ENCODE measurements at places on chromosomes 5 and 9.

- DNase-seq, result peak; percentile 16
Observed at GRCh38 chr9:35828716-35829083, at the start of gene FAM221B. Gene FAM221B, minus strand, starts transcription at chr9:35828732. Its CDS starts 2,571 bp downstream, at chr9:35826161.

DNA sequence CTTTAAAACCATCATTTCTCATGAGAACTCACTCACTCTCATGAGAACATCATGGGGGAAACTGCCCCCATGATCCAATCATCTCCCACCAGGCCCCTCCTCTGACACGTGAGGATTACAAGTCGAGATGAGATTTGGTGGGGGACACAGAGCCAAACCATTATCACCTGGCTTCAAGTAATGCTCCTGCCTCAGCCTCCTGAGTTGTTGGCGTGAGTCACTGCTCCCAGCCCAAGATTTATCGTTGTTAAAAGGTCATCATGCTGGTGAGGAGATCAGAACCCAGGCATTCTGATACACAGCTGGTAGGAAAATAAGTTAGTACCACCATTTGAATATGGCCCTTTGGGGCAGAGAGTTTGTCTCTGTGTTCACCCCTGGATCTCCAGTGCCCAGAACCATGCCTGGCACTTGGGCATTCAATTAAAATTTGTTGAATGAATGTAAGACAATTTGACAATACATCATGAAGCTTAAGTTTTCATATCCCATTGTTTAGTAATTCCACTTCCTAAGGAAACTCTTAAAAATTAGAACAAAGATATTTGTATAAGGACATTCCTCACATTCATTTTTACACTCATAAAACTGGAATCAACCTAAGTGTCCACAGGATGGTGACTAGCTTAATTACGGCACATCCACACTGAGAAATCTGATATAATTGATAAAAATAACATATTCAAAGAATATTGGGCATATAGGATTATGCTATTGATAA is 58.0 kb upstream of the COL15A1 start:
- DNase-seq, result no peak

GRCh38 chr5:143870871-143871632 is 59.1 kb downstream of the HMHB1 start:
- no peak for DNase-seq

DNA sequence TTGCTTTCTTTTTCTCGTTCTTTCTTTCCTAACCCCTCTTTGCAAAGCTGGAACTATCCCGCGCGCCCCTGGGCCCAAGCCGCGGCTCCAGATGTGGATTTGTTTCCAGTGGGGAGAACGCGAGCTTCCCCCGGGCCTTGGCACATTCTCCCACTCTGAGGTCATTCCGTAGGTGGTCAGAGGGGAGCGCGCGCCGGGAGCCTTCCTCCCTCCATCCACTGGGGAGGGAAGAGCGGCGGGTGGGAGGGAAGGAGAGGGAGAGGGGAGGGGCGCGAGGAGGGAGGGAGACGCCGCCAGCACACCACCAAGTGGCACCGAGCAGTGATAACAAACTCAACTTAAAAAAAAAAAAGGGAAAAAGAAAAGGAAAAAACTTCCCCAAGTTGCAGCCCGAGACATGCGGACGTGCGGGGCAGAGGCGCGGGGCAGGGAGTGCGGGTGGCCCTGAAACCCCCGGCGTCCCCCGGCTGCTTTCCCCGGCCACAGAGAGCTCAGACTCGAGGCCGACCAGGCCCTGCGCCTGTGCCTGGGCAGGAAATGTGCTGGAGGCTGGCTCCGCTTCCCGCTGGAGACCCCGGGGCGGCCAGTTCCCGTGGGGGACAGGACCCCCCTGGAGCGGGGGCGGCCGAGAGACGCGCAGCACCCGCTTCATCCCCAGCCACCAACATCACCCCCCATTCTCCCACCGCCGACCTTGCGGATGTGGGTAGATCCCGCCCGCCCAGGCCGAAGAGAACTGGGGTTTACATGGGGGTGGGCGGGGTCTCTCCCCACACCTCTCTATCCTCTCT is 3.1 kb downstream of the IER5L start:
- DNase-seq, result peak; percentile 18

DNA sequence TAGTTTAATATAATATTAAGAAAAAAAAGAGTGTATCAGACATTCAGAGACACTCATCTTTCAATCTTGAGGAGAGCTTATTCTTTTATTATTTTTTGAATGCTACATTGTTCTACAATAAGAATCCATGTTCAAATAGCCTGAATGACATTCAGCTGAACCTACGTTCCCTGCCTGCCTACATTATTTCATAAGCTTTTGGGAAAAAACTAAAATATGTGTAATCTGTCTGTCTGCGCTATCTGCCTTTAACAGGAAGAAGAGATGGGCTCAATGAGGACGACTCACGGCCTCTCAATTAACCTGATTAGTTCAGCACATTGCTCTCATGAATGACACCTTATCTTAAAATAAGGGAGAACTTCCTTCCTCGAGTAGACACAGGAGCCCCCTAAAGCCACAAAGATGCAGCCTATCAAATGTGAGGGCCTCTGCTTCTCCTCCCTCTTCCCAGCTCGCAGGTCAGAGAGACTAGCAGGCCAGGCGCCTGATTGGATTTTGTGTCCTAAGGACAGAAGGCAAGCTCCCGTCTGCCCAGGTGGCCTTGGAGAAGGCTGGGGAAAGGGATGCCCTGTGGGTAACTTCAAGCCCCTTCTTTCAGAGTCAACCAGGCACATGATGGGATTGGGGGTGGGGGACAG is 37.8 kb downstream of the EBF1 start:
- no peak for DNase-seq

DNA sequence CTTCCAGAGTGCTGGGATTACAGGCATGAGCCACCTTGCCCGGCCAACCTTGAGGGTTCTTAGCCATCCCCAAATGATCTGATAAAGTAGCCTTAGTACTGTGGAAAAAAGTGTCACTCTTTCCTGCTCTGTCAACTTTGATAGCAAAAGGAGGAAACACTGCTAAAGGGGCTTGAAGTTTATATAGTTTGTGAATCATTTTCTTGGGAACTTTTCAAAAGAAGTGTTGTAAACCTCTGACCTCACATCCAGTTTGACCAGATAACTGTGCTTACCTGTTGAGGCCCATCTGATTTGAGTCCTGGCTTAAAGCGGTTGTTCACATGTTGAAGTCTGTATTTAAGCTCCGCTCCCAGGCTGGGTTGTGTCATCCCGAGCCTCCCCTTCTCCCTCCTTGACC is 303.3 kb downstream of the DOCK8 start:
- DNase-seq, result no peak

DNA sequence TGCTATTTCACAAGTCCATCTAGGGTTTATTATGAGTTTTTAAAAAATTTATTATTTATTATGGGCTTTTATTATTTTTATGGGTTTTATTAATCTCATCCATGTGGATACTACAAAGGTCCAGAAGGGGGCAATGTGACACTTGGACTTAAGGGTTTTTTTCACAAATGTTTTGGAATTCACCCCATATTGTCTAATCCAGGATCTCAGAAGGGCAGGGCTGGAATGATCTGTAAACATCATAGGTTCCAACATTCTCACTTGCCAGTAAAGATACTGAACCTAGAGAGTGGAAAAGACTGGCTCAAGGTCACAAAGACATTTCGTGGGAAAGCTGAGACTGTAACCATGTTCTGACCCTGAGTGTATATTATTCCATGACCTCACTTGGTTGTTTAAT is 35.6 kb downstream of the NIM1K start:
- DNase-seq, result no peak

- DNase-seq, result no peak
Observed at GRCh38 chr5:174307656-174308271, 262.3 kb downstream of the NSG2 start.

- no peak for DNase-seq
Observed at GRCh38 chr9:4138781-4139180, 161.1 kb downstream of the GLIS3 start.
